Esophagus squamous epithelium (tissue), 5 donors: ENCODE measurements at places on chromosomes 12 and 14.

DNA sequence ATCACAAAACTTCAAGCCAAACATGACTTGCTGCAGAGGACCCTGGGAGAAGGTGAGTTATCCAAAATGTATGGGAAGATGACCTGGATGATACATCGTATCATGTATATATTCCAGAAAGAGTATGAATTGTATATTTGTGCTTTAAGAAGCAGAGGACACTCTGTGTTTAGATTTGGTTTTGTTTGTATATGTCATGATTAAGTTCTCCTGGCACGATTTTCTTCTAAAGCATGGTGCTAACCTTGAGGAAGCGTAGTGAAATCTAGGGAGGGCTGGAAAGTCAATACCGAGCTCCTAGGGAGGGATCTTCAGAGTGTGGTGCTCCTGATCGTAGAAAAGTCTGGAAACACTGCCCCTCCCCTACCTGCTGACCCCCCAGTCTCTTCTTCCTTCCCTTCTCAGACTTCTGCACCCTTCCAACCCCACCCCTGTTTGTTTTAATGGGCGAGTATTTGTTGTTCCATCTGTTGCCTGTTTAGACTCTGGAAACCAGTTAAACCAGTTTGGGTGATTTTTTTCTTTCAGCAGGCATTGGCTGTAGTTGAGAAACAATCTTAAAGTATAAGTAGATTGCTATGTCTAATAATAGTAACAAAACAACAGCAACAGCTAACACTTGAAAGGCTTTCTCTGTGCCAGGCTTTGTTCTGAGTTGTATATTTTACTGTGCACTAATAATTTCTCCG lies 141.6 kb downstream of the KICS2 start:
- DNase-seq, result no peak

DNA sequence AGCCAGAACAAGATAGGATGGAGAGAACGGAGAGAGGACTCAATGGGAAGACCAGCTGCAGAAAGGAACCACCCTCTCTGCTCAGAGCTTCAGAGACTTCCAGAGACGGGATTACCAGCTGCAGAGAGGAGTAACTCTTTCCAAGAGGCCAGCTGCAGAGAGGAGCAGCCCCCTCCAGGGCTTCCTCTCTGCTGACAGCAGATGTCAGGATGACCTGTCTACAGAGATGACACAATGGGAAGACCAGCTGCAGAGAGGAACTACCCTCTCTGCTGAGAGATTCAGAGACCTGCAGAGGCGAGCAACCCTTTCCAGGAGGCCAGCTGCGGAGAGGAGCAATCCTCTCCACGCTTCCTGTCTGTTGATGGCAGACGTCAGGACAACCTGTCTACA lies 61.8 kb downstream of the KLRG1 start:
- no peak for DNase-seq

DNA sequence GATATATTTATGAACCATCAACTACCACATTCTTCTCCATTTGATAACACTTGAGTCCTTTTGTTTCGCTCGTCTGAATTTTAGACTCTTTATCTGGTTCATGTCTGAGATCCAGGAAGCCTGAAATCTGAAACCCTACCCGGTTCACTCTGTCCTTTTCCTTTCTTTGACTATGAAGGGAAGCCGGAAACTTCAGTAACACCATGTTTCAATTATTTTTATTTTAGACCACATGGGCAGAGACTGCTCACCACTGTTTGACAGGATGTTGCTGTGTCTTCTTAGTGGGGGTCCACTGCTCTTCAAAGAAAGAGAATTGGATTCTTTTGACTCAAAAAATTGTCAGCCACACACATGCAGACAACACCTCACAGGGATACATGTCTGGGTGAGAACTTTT lies 331.9 kb upstream of the FLRT2 start:
- no peak for DNase-seq

DNA sequence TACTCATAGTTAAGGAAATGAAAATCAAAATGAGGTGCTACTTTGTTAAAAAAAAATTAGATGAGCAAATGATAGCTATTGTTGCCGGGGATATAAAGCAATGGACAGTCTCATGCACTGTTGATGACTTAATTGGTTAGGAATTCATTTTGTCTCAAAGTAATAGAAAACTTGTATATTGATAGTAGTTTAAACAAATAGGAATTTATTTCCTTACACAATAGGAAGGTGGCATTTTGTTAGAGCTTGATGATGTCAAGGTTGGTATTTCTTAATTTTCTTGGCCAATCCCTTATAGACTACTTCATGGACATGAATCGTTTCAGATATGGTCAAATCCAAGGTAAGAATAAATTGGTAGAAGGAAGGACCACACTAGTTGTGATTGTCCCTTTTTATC lies 7.8 kb downstream of the PRPF39 start:
- DNase-seq, result no peak

- DNase-seq, result no peak
These were observed 56.7 kb downstream of the NTF3 start for GRCh38 chr12:5488626-5488955.

- no peak for DNase-seq
These were observed 415.4 kb downstream of the ZFP36L1 start for GRCh38 chr14:68377459-68377858.

- DNase-seq, result no peak
These were observed 29.2 kb downstream of the ZCCHC8 start for GRCh38 chr12:122471324-122472226.

DNA sequence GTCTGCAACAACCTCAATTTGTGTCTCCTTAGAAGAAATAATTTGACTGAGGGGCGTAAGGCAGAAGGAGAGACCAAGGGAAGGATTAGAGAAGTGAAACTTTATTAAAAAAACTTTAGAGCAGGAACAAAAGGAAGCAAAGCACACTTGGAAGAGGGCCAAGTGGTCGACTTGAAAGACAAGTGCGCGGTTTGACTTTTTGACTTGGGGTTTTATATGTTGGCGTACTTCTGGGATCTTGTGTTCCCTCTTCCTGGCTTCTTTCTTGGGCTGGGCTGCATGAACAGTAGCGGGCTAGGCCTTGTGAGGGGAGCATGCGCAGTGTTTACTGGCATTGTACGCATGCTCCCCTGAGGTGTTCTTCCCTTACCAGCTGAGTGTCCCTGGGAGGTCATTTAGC lies 369.3 kb upstream of the DCN start:
- DNase-seq, result no peak

DNA sequence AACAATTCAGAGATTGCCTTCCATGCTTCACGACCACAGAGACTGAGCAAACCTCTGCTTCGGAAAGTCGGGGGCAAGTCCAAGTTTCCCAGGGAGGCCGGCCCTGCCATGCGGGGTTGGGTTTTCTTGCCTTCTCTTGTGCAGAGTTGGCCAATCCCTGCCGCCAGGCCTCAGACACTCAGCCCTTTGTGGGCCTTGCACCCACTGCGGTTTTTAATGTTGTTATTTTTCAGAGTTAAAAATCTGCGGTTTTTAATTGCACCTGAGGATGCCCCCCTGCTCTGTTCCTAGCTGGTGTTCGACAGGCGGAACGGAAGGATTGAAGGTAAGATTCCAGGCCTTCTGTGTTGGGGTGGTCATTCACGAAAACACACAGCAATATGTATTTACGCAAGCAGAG lies 108.7 kb downstream of the CALM1 start:
- no peak for DNase-seq

DNA sequence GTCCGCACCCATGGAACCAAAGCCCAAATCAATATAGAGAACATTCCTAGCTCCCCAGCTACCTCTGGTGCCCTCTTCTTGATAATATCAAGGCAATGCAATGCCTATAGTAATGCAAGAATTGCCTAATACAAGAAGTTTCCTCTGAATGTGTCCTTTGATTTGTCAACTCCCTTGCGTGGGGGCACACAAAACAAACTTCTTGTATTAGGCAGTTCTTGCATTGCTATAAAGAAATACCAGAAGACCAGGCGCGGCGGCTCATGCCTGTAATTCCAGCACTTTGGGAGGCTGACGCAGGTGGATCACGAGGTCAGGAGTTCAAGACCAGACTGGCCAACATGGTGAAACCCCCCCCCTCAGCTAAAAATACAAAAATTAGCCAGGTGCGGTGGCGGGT lies 10.4 kb upstream of the ITPK1 start:
- no peak for DNase-seq

GRCh38 chr12:124289634-124290600 lies 5.0 kb upstream of the RFLNA start:
- no peak for DNase-seq

GRCh38 chr14:42187846-42188245 lies 581.2 kb downstream of the LRFN5 start:
- DNase-seq, result no peak

- DNase-seq, result no peak
These were observed 16.7 kb downstream of the AKT1 start for GRCh38 chr14:104778694-104779331.

GRCh38 chr14:93104961-93105360 lies 10.8 kb downstream of the ITPK1 start:
- DNase-seq, result no peak

GRCh38 chr12:26266881-26267280 lies 71.5 kb downstream of the SSPN start:
- DNase-seq, result no peak

DNA sequence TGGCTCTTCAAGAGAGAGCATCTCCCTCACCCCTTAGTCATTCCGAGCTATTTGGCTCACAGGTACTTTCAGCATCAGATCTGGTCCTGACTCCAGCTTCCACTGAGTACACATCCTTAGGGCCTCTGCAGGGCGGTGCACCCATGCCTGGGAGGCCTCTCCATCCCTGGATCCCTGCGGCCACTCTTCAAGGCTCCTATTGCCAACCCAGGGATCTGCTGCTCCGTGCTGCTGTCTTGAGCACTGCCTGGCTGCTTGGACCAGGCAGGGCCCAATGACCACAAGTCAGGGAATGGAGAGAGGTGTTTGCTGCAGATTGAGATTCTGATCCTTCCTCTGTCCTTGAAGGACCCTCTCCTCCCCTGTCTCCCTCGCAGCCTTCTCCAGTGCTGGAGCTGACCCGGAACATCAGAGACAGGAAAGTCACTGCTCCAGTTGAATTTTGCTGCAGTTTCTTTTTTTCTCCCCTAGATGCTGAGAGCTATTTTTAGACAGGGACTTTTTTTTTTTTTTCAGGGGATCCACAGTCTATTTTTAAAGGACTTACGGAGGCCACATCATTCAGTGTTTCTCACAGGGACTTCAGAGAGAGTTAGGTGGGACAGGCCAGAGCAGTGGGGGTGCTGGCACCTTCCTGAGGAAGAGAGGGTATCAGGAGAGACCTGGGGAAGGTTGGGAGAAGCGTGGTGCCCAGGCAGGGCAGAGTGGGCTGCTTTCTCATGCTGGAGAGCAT lies 50.1 kb upstream of the KCNA1 start:
- no peak for DNase-seq

- DNase-seq, result no peak
These were observed 306.6 kb upstream of the TMPO start for GRCh38 chr12:98208816-98209215.

GRCh38 chr12:44654646-44655639 lies 221.2 kb downstream of the NELL2 start:
- no peak for DNase-seq

GRCh38 chr12:110135806-110136205 lies 11.6 kb downstream of the IFT81 start:
- DNase-seq, result no peak

GRCh38 chr14:91369628-91370445 lies 47.8 kb downstream of the CCDC88C start:
- no peak for DNase-seq

GRCh38 chr14:57831981-57832380 lies 33.9 kb downstream of the SLC35F4 start:
- DNase-seq, result no peak

- DNase-seq, result no peak
These were observed 190.8 kb upstream of the TMEM132C start for GRCh38 chr12:128076188-128076587.
